ENCODE measurements at places on chromosomes 1 and 21.
A peak's percentile ranks its signal among the peaks of the same experiment; 100 is the strongest.

DNA sequence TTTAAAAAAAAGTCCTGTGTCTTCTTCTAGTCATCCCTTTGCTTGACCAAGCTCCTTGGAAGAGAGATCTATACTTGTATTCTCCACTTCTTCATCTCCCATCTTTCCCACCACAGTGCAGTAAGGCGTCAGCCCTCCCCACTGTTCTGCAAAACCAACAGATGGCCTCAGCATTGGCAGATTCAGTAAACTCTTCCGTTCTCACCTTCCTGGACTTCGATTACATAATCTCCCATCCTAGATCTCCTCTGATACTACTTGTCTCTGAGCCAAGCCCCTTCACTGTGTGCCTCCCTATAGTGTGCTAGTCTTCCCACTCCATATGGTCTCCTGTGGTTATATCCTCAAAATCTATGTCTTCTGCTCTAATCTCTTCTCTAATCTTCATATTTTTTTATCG, 1.6 kb upstream of the COLGALT2 start:
- DNase-seq = no peak

DNA sequence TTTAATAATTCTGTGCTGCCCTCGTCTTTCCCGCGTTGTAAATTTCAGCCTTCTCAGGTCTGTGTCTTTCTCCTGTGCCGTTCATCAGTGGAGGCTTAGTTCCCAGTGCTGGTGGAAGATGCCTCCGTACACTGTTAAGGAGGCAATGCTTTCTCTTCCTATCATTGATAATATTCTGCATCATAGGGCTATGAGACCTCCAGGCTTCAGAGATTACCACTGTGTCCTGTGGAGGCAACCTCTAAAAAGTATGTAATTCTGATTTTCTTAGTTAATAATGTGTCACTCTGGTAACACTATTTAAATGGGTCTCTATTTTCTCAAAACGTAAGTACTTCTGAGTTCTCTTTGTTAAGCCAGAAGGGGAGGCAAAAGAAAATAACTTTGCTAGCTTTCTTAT, 538.3 kb downstream of the SMYD3 start:
- DNase-seq = no peak

DNA sequence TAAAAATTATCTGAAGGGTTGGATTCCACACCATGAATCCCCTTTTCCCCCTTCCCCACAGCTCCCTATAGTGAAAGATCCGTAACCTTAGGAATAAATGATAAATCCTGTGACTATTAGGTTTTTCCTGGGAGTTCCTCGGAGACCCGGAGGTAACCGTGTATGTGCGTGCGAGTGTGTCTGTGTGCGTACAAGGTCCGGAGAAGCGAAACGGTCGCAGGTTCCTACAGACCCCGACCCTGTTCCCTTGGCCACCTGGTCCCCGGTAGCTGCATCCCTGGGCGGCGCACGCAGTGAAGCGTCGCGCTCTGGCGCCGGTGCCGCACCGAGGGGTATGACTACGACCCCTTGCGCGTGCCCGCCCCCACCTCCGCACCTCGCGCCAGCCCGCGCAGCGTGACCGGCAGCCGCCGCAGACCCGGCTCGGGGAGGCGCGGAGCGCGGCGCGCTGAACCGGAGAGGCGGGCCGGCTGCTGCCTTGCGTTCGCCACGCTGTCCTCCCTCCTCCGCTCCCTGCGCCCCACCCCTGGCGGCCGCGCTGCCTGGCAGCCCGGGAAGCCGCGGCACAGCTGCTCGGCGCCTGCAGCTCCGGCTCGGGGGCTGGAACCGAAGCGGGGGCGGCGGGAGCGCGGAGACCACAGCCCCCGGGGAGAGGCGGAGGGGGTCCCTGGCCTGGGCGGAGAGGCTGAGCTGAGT, at the start of gene AK5:
Gene AK5 (plus strand): TSS at position 529 of the 696 bp plus-strand sequence. CDS start 295 bp downstream, outside the sequence.
- DNase-seq = no peak

GRCh38 chr1:67700220-67700619, 15.2 kb downstream of the GADD45A start:
- no peak for DNase-seq

- DNase-seq = peak; percentile 50
Observed at GRCh38 chr1:17119773-17120480, 676 bp upstream of the PADI2 start.

DNA sequence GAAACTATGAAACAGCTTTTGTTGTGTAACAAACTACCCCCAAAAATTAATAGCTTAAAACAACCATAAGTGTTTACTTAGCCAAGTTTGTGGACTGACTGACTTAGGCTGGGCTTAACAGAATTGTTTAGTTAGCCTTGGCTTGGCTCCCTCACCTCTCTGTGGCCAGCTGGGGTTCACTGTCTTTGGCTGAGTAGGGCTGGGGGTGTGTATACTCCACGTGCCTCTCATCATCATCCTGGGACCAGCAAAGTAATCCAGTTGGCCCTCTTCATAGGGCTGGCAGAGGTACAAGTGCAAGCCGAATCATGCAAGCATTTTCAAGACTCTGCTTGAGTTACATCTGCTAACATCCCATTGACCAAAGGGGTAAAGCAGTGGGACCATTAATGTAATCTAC, 252.3 kb downstream of the BRINP2 start:
- no peak for DNase-seq

DNA sequence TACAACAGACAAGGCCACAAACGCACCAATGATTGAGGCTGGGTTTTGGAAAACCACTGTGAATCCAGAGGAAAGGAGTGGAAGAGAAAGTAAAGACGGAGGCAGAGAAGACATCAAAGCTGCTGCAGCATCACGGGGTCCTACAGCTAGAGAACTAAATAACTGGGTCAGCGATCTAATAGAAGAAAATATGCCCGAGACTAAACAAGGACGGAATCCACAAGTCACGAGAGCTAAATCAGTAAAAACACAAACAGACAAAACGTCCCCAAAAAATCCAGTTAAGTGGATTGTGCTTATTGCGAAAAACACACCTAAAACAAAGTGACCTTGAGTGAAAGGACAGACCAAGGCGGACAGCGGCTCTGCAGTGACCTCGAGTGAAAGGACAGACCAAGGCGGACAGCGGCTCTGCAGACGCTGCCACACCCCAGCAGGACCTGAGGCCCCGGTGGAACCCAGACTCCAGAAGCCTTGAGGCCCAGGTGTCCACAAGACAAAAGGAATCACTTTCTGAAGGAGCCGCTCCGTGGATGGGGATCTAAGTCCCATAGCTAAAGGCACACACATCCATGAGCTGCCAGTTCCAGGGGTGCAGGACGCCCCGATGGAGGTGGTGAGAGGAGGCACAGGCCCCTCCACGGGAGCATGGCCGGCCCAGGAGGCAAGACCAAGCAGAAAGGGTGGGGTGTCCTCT, 6.0 kb downstream of the FTCD start:
- DNase-seq = no peak

GRCh38 chr1:67942274-67942673, 108.2 kb downstream of the DIRAS3 start:
- no peak for DNase-seq

GRCh38 chr1:56413671-56414199, 165.6 kb downstream of the PLPP3 start:
- DNase-seq = no peak
